ENCODE measurements at places on chromosomes 12 and 14. TPM values are rescaled to one million over a fixed set of nuclear protein-coding genes. Genes with fewer than 3 reads are reported as not detected.

DNA sequence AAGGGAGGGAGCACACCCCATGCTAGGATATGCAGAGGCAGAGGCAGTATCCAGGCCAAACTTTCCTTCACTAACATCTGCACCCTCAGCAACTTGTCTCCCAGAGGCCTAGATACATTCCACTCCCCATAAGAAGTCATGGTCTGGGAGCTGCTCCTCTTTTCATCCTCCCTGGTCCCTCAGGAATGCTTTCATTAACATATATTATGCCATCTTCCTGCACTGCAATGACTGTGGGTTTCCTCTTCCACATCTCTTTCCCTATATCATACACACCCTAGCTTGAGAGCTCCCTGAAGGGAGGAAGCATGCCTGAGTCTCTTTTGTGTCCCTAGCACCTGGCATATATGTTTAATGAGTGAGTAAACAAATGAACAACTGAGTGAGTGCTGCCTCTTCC is 8.6 kb downstream of the DDN start:
- DNase-seq = no peak

- DNase-seq = peak; percentile 43
Observed at GRCh38 chr12:12392413-12392812, 35.5 kb downstream of the BORCS5 start.

- no peak for DNase-seq
Observed at GRCh38 chr12:6452944-6453630, 1.2 kb downstream of the TAPBPL start.

- peak; percentile 4 for DNase-seq
Observed at GRCh38 chr12:101172316-101172715, 37.7 kb downstream of the SLC5A8 start.

GRCh38 chr12:124332058-124332672 is 37.3 kb downstream of the RFLNA start:
- peak; percentile 73 for DNase-seq

GRCh38 chr12:96261557-96261956 is 67.4 kb downstream of the ELK3 start:
- no peak for DNase-seq

DNA sequence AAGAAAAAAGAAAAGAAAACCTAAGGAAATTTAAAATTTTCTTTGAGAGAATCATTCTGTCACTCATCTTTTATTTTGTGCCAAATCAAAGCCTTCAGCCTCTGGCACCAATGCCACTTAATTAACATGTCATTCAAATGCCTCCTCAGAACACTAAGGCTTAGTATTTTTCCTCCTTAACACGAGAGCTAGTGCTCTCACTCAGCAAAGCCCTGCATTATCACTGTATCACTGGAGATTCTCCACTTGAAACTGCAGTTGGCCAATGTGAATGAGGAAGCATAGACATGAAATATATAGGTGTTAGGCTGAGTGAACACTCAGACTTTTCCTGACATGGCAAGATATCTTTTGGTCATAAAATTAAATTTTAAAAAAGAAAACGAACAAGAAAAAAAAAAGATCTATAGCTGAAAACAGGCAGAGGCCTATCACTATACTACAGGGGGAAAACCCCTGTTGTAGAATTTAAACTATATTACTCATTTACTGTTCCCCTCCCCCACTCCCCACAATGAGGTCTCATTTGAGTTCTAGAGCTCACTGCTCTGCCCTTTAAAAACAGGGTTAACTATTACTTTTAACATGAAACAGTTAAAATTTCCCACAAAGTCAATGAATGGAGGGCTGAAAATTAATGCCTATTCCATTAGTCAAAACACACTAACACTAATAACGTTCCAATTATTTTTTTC is 5.1 kb downstream of the MBIP start:
- DNase-seq = no peak

The GARIN6 gene
- not detected for polyA plus RNA-seq

Data from SK-N-SH (cell line).